ENCODE measurements at places on chromosomes 2 and 18.

- DNase-seq, result no peak
Observed at GRCh38 chr2:9737053-9737875, 106.0 kb upstream of the TAF1B start.

DNA sequence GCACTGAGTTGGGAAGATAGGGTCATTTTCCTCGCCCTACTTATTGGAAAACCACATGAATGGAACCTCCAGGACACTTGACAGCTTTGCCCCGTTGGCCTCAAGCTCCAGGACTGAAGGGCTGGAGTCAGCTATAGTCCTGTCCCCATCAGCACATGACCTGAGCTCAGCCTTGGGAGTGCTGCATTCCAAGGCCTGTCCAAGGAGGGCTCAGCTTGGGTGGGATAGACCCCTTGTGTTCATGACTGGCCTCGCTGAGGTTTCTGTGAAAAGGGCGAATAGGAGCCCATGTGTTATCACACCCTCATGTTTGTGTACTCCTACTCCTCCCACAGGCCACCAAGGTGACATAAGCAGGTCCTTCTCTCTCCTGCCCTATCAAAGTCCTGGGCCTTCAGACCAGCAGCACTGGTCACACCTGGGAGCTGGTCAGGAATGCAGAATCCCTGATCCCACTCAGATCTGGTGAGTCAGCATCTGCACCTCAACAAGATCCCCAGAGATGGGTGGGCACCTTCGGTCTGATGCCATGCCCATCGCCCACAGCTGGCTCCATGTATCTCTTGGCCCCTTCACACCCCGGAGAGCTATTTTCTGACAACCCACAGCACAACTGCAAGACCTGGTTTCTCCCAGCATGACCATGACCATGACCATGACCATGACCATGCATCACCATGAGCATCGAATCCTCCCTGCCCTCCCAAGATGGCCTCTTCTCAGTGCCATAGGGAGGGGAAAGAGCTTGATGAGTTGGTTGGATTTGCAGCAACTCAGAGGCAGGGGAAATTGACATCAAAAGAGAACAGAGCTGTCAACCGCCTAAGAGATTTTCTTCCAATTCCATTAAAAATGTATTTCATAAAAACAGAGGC lies 83.0 kb upstream of the RAB6C start:
- DNase-seq, result no peak

DNA sequence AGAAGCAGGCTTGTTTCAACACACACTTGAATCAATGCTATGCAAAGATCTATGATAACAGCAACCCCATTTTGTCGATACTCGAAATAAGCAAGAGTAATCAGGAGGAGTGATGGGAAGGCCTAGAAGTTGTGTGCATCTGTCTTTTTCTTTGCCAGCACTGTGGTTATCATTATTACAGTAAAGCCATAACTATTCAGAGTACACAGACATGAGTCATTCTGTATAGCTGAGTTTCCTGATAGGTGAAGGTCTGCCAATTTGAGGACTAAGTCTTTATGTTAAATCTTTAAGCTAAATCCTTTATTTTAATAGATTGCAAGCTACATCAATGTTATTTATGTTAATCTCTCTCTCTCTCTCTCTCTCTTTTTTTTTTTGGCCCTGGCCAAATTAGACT lies 1344.4 kb upstream of the CELF4 start:
- DNase-seq, result no peak

GRCh38 chr2:149223472-149224095 lies 106.8 kb upstream of the LYPD6 start:
- DNase-seq, result no peak
